Activated gamma-delta T cell treated with anti-CD3 and anti-CD28 coated beads, Interleukin-2, amount 50 U/mL, for 16 hours (primary cell): ENCODE measurements at places on chromosomes 4 and X.

DNA sequence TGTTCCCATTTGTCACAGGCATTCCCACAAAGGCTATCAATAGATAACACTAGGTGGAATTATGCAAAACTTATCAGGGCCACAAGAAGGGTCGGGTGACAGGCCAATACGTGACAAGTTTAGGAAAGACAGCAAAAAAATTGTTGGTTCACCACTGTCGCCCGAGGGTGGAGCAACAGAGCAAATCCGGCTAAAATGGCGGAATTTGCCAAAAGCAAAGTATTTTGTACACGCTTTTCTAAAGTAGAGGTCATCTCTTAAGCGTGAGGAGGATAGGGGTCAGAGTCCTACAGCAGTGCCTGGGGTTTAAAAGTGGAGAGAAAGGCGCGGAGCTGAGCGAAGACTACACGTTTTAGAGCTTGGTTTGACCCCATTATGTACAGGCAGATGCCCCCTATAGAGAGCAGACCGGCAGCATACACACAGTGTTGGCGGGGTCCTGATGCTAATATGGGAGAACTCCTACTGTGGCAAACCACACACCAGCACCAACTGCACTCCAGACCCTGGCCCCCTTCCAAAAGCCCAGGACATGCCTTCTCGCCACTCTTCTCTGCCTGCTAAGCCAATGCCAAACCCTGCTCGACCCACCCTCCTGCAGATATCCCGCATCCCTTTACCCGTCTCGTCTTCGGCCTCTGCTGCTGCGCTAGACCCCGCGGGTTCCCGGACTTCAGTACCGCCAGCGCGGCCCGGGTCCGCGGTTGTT lies 733 bp downstream of the CCNA2 start:
- DNase-seq = no peak

GRCh38 chr4:138772366-138772765 lies 243.2 kb upstream of the NOCT start:
- no peak for DNase-seq

GRCh38 chr4:67428819-67429218 lies 116.5 kb downstream of the CENPC start:
- DNase-seq = no peak

- no peak for DNase-seq
These were observed 97.4 kb upstream of the LRPAP1 start for GRCh38 chr4:3629665-3630064.

DNA sequence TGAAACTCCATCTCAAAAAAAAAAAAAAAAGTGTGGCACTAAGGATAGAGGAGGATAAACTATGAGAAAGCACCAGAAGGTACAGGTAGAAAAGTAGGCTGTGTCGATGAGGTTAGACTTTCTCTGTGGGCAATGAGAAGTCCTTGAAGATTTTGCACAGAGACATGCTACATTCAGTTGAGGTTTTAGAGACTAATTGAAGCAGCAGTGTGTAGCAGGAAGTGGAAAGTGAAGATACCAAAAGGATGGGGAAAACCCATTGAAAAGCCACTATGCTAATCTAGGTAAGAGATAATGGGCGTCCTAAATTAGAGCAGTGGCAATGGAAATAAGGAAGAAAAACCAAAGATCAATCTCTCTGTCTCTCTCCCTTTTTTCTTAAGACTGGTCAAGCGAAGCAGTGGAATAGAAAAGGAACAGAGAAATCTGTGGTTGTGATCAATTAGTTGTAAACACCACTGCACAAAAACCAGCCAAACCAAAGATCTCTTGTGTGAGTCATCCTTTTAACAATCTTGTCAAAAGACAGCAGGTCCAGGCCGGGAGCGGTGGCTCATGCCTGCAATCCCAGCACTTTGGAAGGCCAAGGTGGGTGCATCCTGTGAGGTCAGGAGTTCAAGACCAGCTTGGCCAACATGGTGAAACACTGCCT lies 3.5 kb downstream of the SPINK2 start:
- DNase-seq = no peak

- DNase-seq = no peak
These were observed 114.6 kb upstream of the FAT1 start for GRCh38 chr4:186838295-186838694.

GRCh38 chrX:121254336-121254735 lies 206.9 kb downstream of the GLUD2 start:
- DNase-seq = no peak

- DNase-seq = no peak
These were observed 50.3 kb upstream of the OTUD4 start for GRCh38 chr4:145230726-145231125.

GRCh38 chr4:158966091-158966490 lies 136.8 kb upstream of the RAPGEF2 start:
- no peak for DNase-seq

DNA sequence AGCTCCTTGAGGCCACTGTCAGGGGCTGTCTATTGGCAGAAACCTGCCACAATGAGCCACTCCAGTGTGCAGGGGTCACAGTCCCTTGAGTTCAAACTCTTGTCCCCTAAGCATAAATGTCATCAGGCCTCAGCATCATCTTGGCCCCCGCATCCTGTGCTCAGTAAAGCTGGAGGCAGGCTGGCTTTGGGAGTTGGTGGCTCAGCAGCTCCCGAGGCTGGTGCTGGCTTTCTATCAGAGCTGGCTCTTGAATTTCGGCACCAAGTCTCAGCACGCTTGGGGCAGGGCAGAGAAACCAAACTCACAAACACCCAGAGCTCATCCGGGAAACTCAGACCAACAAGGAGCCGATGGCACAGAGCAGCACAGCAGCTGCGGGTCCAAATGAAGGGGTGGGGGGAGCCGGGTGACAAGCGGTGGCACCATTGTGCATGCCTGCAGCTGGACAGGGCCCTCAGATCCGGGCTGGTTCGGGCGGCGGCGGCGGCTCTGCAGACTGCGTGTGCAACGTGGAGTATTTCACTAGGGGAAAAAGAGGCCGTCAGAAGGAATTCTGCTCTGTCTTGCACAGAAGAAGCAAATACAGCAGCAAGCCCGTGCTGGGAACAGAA lies 75.5 kb downstream of the MTMR1 start:
- DNase-seq = no peak
